Activated CD4-positive, CD25-positive, alpha-beta regulatory T cell treated with anti-CD3 and anti-CD28 coated beads, Interleukin-2, amount 50 U/mL, for 72 hours (primary cell): ENCODE measurements at places on chromosomes 13 and 19.

GRCh38 chr19:35030257-35031071, at the start of gene SCN1B:
Gene SCN1B (plus strand): TSS chr19:35030470. CDS start chr19:35030821, 351 bp downstream.
- DNase-seq: peak; percentile 65

- no peak for DNase-seq
Observed at GRCh38 chr13:110509971-110510786, 51.3 kb downstream of the RAB20 start.

- no peak for DNase-seq
Observed at GRCh38 chr19:17045907-17046502, 19.4 kb upstream of the CPAMD8 start.

DNA sequence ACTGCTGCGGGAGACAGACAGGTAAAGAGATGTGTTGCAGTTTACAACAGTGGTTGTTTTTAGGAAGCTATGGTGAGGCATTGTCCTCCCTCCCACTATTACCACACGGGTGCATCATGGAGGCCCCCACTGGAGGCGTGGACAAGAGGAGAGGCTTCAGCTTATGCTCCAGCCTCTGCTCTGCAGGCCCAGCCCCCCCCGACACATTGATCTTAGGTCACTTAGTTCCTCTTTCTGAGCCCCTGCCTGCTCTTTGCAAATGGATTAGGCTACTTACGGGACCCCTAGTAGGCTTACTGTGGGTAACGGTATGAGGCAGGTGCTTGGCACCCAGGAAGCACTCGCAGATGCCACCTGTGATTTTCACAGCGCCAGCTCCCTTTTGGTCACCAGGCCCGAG, 123.9 kb downstream of the SLC7A1 start:
- no peak for DNase-seq

DNA sequence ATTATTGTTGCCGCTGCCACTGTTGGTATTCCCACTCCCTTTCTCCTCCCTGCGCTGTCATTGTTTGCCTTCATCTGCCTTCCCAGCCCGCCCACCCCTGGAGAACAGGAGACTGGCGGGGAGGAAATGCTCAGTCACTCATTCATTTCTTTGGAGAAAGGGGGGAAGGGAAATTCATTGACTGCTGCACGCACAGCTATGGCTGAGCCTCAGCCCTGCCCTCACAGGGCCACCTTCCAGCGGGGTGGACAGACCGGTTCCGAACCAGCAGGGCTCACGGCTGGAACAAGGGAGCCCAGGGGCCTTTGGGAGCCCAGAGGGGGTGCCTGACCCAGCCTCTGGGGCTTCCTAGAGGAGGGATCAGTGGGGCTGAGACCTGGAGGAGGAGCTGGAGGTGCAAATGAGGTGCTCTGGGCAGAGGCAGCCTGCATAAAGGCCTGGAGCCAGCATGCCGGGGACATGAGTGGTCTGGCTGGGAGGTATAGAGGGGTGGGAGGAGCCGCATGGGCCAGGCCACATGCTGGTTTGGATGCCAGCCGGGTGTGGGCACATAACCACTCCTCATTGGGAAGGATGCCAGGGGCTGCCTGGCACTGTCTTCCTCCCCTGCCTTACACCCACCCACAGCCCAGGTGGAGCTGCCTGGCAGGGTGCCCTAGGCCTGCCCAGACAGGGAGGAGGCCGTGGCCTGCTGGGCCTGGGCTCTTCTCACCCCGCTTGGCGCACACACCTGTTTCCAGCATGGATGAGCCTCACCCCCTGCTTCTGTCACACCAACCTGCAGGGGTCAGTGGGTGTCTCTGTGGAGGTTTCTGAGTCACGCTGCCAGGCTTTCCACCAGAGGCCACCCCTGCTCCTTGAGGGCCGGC, 26.8 kb downstream of the PPP5C start:
- no peak for DNase-seq

GRCh38 chr19:13784731-13785452, 10.4 kb upstream of the ZSWIM4 start:
- peak; percentile 63 for DNase-seq

- no peak for DNase-seq
Observed at GRCh38 chr19:38251564-38252051, 4.6 kb downstream of the PPP1R14A start.

GRCh38 chr19:51086153-51086850, 3.6 kb upstream of the KLK14 start:
- DNase-seq: no peak

DNA sequence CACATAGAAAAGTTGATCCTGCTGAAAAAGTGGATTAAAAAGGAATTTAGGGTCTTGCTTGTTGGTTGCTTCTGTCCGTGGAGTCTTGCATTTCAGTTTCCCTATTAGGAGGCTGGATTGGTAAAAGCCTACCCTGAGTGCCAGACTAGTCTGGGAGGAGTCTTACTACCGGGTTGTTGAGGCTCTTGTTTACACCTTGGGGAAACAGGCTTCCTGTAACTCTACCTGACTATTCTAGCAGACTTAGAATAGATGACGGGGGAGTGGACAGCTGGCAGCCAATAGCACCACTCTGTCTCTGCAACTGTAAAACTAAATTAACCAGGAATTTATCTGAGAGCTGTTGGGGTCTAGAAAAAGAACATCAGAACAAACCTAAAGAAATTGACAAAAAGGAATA, 11.3 kb upstream of the MPHOSPH8 start:
- no peak for DNase-seq

DNA sequence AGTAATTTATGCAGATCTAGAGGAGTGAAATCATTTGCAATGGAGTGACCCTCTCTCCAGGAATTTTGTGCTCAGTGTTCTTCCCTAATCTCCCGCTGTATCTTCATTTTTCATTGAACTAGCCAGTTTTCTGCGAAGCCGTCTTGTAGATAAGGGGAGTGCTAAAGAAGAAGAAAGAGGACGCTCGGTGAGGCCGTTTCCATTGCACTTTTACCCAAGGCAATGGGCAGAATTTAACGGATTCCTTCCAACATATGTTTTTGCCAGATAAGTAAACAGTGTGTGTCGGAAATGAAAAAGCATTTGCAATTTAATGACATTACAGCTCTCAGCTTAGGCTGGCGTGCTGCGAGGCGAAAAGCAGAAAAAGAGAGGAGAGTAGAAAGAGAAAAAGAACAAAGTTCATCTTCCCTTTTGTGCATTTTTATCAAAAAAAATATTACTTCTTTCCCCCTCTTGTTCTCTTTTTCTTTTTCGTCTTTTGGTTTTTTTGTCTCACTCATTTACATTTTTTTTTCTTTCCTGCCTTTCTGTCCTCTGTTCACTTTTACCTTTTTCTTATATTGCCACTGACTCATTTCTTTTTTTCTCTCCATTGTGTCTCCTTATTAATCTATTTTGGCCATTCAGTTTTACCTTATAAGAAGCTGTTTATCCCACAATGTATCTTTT, 49.9 kb downstream of the SOX21 start:
- DNase-seq: no peak

GRCh38 chr19:40221858-40222619, 3.9 kb upstream of the TTC9B start:
- peak; percentile 76 for DNase-seq

- DNase-seq: no peak
Observed at GRCh38 chr19:48120505-48120904, 9.9 kb upstream of the PLA2G4C start.

DNA sequence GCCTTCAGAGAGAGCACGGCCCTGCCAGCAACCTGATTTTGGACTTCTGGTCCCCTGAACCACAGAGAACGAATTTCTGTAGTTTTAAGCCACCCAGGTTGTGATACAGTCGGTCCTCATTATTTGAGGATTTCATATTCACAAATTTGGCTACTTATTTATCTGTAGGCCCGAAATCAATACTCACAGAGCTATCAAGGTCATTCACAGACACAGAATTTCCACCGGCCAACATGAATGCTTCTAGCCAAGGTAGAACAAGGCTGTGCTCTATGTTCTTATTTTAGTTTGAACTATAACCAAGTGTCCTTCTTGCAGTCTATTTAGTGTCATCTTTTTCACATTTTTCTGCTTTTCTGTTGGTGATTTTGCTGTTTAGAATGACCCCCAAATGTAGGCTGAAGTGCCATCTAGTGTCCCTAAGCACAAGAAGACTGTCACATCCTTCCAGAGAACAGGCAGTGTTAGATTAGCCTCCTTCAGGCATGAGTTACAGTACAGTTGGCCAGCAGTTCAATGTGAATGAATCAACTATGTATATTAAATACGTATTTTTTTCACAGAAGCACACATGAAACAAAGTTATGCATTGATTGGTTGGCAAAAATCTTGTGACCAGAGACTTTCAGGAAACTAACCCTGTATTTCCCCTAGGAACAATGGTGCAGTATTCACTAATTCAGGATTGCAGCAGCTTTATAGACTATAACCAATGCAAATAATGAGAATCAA, 63.5 kb downstream of the C13orf42 start:
- no peak for DNase-seq

DNA sequence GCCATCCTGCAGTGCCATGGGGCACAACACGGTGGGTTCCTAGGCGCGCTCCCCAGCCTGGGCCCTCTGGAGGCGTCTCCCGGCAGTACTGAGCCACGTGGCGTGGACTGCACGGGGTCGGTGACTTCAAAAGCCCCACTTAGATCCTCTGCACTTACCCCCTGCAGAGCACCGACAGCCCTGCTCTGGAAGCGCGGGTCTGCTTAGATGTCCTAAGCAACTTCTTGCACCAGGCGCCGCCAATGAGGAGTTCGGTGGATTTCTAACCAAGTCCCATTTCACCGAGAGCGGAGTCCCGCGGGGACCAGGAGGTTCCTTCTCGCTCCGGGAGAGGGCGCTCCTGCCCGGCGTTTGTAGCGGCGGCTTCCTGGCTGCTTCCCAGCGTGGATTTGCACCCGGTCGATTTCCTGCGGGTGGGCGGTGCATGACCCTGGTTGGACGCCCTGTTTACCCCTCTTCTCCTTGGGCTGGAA, 25.2 kb upstream of the ZNF845 start:
- DNase-seq: no peak

GRCh38 chr13:47480951-47481350, 520.1 kb downstream of the SUCLA2 start:
- DNase-seq: no peak

DNA sequence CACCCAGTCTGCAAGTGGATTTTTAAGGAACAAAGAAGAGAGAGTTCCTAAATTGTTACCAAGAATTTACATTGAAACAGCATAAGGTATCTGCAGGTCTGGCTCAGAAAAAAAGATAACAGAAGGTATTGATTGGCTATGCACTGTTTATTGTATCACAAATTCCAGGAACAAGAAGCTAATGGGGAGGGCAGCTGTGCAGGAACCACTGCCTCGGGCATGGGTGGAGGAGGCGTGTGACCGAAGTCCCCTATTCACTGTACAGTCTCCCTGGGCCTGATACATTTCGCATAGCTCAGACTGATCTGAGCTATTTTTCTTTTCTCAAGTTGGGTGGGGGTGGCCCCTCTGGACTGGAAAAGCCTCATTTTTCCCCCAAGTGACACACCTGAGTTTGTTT, 11.7 kb downstream of the NECTIN2 start:
- DNase-seq: no peak

DNA sequence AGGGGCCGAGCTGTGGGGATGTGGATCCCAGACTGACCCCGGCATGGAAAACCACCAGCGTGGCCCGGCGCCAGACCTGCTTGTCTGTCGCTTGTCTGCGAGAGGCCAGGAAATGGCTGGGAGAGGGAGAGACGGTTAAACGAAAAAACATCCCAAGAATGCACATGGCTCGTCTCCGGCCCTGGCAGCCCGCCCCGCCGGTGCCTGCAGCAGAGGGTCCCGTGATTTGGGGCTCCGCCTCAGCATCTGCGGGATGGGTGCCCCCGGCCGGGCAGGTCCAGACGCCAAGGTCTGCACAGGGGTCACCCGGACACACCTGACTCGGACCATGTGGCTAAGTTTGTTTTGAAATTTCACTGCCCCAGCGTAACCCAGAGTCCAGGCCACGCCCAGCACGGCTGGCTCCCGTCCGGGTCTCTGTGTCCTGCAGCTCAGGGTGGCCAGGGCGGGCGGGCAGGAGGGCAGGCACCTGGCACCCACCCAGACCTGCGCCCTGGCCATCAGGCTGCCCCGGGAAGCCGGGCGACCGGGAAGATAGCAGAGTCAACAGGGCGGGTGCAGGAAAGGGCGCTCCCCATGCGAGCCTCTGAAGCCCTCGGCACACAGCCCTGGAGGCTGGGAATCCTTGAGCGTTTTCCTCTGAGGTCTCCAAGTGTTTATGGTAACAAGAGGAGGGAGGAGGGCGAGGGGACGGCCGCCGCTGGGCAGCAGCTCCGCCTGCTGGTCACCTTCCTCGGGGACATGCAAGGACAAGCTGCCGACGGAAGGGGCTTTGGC, 103.2 kb downstream of the GADD45B start:
- DNase-seq: peak; percentile 67

DNA sequence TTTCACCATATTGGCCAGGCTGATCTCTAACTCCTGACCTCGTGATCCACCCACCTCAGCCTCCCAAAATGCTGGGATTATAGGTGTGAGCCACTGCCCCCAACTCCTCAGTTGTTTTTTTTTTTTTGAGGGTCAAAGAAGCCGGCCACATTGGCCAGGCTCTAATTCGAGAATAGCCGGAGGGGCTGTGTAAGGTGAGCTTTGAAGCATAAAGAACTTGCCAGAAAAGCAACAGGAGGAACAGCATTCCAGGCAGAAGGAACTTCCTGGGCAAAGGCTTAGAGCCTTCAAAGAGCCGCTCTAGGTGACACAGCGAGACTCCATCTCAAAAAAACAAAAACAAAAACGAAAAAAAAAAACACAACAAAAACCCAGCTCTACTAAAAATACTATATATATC, 1.2 kb upstream of the BABAM1 start:
- DNase-seq: no peak

DNA sequence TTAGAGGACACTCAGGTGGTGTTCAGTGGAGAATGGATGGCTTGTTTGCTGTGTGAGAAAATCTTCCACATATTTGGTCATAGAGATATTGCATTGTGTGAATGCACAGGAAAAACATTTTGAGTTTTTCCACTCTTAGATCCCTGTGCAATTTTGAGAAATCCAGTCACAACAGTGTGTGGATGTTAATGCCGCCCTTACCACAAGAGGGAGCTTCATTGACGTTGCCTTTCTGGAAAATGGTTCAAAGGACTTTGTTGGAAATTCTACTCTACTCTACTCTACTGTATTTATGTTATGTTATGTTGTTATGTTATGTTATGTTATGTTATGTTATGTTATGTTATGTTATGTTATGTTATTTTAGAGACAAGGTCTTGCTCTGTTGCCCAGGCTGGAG, 13.4 kb downstream of the ZNF20 start:
- DNase-seq: no peak

DNA sequence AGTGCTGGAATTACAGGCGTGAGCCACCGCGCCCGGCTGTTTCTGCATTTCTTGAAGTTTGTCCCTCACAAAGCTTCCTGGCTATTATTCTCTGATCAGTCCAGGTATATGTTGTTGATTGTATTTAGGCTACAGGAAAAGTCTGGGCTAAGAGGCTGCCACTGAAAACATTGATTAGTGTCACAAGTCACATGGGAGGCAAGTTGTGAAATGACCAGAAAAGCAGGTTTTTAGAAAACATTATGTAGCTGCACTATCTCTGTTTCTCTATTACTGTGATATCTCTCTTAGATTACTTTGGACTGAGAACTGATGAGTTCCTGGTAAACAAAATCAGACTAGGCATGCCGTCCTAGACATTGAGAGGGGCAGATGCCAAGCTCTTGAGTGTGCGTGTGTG, 16.0 kb upstream of the ZDHHC20 start:
- DNase-seq: no peak

- no peak for DNase-seq
Observed at GRCh38 chr19:45346449-45346848, 5.9 kb downstream of the KLC3 start.
